Type B pancreatic cell (in vitro differentiated cells): ENCODE measurements at places on chromosomes 11 and 22. TPM values are rescaled to one million over a fixed set of nuclear protein-coding genes. Genes with fewer than 3 reads are reported as not detected.

- no peaks in the 10 kb centered on the region for H3K27me3 ChIP-seq
- no peak overlapping the region for H3K27ac ChIP-seq
- no peak overlapping the region for H3K4me3 ChIP-seq
- no peaks in the 10 kb centered on the region for H3K4me1 ChIP-seq
Observed at GRCh38 chr11:91859666-91860065, 365.0 kb upstream of the FAT3 start.

Gene FAM181B
- total RNA-seq, result 0.93 and 3.1 TPM in 2 replicates

- H3K27ac ChIP-seq, result no peak overlapping the region
- no peaks in the 10 kb centered on the region for H3K27me3 ChIP-seq
Observed at GRCh38 chr11:121383716-121384115, 68.4 kb upstream of the SORL1 start.

Gene CCDC188
- 2.6 and 4.3 TPM in 2 replicates for total RNA-seq

- no peaks in the 10 kb centered on the region for H3K36me3 ChIP-seq
- H3K4me1 ChIP-seq, result peaks cover 28% of the 10 kb centered on the region
- H3K27ac ChIP-seq, result no peak overlapping the region
- no peaks in the 10 kb centered on the region for H3K27me3 ChIP-seq
- H3K4me3 ChIP-seq, result no peak overlapping the region
- DNase-seq, result no peak
Observed at GRCh38 chr11:83119216-83119615, 37.7 kb upstream of the PCF11 start.

DNA sequence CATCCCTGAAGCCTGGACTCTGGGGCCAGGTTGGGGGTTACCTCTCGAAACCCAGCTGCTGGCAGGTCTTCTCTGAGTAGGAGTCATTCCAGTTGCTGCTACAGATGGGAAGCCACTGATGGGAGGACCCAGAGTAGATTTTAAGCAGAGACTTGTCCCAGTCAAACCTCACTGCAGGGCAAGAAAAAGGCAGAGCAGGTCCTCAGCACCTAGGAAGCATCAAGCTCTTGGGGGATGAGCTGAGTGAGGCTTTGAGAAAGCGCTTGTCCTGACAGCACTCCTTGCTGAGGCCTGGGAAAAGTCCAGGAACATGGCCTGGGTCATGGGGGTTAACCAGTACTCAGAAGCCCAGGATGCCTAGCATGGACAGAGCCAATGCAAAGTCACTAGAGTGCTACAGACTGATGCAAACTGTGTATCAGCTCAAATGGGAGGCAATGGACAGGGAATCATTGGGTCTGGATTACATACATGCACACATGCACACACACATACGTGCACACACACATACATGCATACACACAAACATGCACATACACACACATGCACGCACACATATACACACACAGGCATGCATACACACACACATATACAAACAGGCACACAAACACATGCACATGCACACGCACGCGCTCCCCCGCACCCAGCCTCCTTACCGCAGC is 15.3 kb downstream of the TMPRSS13 start:
- no peak overlapping the region for H3K27ac ChIP-seq
- DNase-seq, result peak; percentile 34
- H3K4me1 ChIP-seq, result peaks cover 20% of the 10 kb centered on the region
- H3K4me3 ChIP-seq, result no peak overlapping the region

DNA sequence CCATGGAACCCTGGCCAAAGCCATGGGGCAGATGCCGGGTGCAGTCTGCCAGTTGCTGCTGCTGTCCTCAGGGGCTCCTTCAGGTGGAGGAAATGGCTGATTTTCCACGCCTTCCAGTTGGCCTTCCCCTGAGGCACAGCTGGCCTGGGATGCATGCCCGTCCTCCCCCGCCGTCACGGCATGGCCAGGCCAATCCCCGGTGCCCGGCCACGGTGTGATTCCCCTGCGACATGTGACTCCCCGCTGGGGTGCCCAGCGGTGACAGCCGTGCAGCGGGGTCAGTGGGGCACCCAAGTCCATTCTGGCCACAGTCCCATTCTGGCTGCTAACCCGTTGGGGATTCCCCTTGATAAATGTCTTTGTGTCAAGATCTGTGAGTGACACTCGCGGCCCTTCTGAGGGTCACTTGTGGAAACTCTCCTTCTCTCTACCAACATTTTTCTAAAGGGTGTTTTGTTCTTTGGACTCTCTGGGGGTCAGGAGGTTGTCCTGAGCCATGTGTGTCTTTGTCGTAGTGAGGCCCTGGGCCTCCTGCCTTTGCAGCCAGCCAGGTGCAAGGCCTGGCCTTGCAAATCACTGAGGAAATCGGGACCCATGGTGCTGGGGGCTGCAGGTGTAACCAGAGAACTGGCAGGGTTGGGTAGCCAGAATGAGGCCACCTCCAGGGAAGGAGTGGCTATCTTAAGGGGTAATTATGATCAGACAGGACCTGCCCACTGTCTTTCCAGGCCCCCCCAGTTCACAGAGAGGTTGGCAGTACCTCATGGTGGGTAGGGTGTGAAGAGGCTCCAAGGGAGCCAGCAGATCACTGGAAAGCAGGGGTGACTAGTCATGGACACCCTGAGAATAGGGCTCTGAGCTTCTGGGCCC is 37.1 kb downstream of the KCNQ1OT1 start:
- H3K27ac ChIP-seq, result no peak overlapping the region
- DNase-seq, result peak; percentile 66
- H3K4me3 ChIP-seq, result no peak overlapping the region
- no peaks in the 10 kb centered on the region for H3K4me1 ChIP-seq
- peaks cover 25% of the 10 kb centered on the region for H3K36me3 ChIP-seq
